ENCODE measurements at places on chromosomes 11 and 22.

GRCh38 chr11:47914743-47915142 lies 65.6 kb upstream of the PTPRJ start:
- no peak for DNase-seq

GRCh38 chr11:11818529-11819121 lies 23.1 kb upstream of the USP47 start:
- no peak for DNase-seq

- no peak for DNase-seq
Observed at GRCh38 chr11:17528906-17529843, 15.0 kb downstream of the USH1C start.

DNA sequence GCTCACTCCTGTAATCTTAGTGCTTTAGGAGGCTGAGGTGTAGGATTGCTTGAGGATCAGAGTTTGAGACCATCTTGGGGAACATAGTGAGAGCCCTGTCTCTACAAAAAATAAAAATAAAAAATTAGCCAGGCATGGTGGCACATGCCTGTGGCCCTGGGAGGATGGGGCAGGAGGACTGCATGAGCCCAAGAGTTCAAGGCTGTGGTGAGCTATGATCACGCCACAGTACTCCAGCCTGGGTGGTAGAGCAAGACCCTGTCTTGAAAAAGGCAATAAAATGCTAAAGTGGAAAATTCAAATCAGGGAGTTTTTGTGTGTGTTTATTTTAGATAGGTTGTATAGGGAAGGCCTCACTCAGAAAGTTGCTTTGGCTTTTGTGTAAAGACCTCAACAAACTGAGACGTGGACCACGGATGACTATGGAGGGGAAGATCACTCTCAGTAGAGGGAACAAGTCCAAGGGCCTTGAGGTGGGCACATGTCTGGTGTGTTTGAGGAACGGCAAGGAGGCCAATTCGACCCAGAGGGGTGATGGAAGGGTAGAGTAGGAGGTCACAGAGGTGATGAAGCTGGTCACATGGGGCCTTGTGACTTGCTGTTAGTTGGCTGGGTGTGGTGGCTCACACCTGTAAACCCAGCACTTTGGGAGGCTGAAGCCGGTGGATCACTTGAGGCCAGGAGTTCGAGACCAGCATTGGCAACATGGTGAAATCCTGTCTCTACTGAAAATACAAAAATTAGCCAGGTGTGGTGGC lies 35.7 kb downstream of the WEE1 start:
- DNase-seq: no peak

GRCh38 chr11:75767228-75767572 lies 1.4 kb upstream of the DGAT2 start:
- no peak for DNase-seq

- DNase-seq: no peak
Observed at GRCh38 chr11:122322329-122322728, 206.3 kb upstream of the BLID start.

Data from Kasumi-1 (cell line).